ENCODE measurements at places on chromosomes 1 and 21.
A peak's percentile ranks its signal among the peaks of the same experiment; 100 is the strongest.

- no peak for DNase-seq
Measured at GRCh38 chr1:247448107-247448791, 9.7 kb downstream of the OR2B11 start.

GRCh38 chr1:12001996-12002493 is 17.3 kb upstream of the MIIP start:
- no peak for DNase-seq

- DNase-seq, result no peak
Measured at GRCh38 chr1:16326833-16327404, 25.4 kb downstream of the FBXO42 start.

DNA sequence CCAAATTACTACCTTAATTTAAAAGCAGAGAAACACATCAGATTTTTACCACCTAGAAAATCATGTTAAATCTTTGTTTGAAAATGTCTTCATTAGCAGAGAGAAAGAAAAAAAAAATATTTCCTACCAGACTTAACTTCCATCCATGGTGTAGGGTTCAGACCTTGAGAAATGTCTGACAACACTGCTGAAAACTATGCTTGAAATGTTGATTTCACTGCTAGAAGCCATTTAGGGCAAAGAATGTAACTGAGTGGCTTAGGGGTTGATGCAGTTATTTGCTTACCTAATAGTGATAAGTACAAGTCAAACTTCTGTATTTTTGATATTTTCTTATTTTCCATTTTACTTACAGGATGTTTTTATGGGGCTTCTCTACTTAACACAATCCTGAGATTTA is 495.6 kb upstream of the NEGR1 start:
- DNase-seq, result no peak

- no peak for DNase-seq
Measured at GRCh38 chr1:94949681-94950661, 23.1 kb upstream of the CNN3 start.

DNA sequence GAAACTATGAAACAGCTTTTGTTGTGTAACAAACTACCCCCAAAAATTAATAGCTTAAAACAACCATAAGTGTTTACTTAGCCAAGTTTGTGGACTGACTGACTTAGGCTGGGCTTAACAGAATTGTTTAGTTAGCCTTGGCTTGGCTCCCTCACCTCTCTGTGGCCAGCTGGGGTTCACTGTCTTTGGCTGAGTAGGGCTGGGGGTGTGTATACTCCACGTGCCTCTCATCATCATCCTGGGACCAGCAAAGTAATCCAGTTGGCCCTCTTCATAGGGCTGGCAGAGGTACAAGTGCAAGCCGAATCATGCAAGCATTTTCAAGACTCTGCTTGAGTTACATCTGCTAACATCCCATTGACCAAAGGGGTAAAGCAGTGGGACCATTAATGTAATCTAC is 252.3 kb downstream of the BRINP2 start:
- no peak for DNase-seq

GRCh38 chr1:241799416-241799815 is 48.6 kb upstream of the EXO1 start:
- DNase-seq, result no peak

DNA sequence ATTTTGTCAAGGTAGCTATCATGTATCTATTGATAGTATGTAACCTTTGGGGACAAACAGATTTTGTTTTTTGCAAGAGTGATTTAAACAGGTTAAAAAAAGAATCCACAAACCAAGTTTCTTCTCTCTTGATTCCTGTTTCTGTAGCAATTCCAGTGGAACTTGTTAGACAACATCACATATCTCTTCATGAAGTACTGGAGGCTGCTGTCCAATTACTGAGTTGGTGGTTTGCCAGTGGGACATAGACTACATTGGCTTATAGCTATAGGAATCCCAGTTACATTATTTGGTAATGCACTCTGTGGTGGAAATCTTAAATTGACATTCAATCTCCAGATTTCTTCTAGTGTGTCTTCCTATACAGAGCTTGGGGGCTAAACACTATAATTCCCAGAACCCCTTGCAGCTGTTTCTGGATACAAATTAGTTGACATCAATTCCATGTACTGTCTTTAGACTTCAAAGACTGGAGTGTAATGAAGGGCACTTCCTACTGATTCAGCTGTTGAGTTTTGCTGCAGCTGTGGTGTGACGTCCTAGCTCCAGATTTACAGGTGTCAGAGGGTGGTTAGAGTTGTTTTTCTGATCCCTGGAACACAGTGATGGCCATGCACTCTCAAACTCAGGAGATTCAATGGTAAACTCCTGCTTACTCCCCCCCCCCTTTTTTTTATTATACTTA is 29.4 kb upstream of the GCLM start:
- DNase-seq, result no peak

GRCh38 chr1:11214698-11215380 is 25.7 kb downstream of the ANGPTL7 start:
- no peak for DNase-seq

- DNase-seq, result no peak
Measured at GRCh38 chr1:159965263-159965662, 11.2 kb upstream of the SLAMF9 start.

DNA sequence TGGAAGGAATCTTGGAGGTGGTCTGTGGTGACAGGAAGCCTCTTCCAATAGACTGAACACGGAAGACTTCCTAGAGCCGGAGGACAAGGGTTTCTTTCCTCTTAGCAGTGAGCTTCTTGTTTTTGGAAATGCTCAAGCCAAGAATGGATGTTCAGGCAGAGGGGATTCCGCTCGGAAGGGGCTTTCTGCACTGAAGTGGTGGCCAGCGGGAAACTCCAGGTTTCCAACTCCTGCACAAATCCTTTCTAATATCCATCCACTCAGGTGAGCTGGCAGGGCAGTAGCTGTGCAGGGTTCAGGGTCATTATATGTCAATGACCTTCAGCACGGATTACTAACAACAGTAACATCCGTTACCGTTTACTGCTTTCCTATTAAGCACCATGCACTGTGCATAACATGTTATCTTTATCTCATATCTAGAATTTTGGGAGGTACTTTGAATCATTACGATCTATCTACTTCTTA is 573 bp upstream of the CPT2 start:
- DNase-seq, result peak; percentile 45

DNA sequence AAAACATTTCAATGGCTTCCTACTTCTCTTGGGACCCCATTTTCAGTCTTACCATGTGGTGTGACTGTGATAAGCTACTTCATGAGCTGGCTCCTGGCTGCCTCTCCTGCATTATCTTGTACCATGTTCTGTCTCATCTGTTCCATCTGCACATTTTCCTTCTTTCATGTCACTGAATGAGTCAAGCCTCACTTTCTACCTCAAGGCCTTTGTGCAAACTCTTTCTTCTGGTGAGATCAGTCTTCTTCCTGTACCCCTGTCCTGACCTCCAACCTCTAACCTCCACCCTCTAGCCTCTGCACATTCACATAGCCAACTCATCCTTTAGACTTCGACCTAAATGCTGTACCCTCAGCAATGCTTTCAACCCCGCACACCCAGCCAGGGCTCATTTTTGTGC is 9.6 kb upstream of the FAM78B start:
- no peak for DNase-seq

- DNase-seq, result no peak
Measured at GRCh38 chr1:241323514-241324195, 33.4 kb downstream of the RGS7 start.

DNA sequence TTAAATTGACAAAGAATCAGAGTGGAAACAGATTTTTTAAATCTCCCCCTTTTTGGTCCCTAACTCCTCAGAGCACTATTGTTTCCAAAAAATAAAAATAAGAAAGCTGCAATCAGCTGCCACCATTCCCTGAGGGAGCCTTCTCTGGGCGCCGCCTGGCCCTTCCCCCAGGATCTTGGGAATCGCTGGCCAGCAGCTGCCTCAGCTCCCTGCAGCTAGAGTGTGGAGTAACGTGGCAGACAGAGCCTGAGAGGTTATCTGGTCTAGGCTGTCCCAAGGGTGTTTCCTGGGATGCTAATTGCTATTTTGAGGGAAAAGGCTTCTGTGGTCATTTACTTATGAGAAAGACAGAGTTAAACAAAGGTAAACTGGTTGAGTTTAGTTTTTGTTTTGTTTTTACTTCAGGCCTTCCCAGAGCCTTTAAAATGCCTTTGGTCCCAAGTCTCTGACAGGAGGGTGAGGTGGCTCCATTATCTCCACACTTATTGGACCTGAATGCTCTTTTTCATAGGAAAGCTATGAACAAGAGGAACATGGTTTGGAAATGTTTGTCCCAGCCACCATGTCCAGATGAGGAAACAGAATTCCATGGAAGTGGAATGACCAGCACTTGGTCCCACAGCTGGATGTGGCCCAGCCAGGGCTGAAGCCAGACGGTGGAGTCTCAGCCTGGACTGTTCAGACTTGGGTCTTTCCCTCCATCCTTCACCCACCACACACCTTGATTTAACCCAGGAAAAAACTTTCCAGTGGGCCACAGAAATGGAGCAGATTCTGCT is 14.1 kb upstream of the KIAA1614 start:
- DNase-seq, result no peak

DNA sequence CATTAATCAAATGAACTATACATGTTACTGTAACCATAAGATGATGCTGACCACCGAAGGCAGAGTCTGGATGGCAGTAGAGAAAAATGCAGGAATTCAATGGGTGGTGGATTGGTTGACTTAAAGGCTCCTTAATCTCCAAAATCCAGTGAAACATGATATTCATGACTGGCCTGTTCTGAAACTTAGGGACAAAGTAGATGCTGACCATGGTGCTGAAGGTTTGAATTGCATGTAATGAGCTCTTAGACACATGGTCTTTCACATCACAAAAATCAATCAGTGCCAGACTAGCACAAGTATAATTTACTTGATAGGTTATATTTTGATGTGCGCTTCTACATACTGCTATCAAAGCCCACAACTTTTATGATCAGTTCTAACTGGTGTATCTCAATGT is 30.9 kb upstream of the NTMT2 start:
- DNase-seq, result no peak

- DNase-seq, result no peak
Measured at GRCh38 chr1:216210081-216210480, 213.2 kb downstream of the USH2A start.

DNA sequence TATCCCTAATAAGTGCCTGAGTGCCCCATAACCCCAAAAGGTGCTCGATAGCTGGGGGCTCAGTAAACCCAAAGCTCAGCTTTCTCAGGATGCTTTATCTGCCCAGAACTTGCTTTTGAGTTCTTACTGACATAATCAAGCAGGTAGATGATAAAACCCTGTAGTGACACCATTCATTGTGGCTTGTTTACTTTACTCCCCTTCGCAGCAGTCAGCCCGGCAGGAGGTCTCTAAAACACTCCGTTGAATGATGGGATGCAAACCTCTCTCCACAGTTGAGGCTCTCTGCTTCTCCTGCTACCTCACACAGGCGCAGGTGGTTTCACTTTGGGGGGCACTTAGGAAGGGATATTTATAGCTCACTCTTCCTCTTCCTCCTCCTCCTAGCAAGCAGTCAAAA is 349.4 kb downstream of the HLX start:
- DNase-seq, result no peak

DNA sequence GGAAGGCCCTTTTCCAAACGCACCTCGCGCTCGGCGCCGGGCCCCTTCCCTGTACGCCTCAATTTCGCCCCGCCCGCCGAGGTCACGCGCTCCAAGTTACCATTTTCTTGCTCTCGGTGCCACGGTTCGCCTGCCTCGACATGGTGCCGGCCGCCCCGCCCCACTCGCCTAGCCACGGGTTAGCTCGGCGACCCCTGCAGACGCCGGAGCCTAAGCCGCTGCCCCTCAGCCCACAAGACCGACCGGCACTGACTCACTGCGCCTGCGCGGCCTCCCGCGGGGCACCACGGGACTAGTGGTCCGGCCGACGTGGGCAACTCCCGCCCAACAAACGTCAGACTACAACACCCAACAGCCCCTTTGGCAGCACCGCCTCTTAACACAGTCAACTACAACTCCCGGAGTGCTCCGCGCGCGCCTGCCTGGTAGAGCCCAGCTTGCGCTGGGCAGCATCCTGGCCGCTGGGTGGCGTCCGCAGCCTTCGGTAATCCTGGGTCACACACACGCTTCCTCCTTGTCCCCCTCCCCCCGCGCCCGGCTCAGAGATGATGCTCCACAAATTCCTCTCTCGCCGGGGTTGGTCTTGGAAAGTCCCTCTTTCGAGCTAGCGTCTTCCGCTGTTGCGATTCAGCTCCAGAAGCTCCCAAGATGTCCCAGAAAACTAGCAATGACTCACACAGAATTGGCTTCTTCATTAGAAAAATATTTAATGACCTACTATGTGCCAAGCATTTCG is at the start of gene TRAPPC3:
TSS of gene TRAPPC3 (minus strand) at position 250 of the 736 bp plus-strand sequence. CDS start at position 142, 108 bp downstream.
- DNase-seq, result peak; percentile 100

DNA sequence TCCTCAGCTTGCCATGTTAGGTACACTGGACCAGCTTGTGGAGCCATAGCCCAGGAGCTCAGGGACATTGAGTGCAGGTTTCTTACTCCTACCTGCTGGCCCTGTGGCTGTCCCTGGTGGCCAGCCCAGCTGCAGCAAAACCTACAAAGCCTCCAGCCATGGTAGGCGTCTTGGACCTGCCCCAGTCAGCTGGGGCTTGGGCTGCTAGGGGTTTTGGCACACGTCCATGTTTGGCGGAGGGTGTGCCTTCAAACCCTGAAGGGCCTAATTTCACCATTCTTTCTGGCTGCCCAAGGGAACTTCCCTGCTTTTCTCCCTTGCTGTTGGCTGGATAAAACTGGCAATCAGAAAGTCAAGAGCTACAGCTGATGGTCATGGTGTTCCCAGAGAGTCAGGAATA is 25.4 kb downstream of the HMGCS2 start:
- no peak for DNase-seq

DNA sequence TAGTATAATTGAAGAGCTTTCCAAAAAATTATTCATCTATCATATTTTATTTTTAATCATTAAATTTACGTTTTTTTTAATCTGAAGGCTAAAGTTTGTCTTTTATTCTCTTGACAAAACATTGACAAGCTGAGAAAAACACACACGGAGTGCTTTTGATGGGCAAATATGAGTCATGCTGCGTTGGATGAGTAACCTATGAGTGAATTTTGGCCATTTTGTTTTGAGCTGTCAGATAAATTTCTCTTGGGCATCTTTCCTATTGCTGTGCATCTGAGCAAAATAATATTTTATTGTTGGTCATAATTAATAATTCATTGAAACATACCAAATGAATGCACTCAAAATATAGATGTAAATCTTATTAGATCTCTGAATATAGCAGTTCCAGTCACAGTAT is 1144.1 kb upstream of the ADGRL2 start:
- DNase-seq, result no peak

DNA sequence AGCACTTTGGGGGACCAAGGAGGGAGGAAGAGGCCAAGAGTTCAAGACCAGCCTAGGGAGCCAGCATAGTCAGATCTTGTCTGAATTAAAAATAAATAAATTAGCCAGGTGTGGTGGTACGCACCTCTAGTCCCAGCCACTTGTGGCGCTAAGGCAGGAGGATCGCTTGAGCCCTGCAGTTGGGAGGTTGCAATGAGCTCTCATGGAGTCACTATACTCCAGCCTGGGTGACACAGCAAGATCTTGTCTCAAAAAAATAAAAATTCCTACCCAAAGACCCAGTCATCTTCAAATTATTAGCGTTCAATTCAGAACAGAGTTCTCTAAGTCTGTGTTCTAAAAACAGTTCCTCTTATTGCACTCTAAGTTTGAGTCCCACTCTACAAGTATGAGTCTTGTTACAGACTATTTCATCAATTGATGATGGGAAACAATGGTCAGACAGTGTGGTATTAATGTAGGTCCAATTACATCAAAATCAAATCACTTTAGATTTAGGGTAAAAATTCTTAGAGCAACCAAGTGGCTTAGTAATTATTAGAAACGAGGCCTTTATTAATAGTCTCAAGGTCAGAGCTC is 6.9 kb downstream of the FOXJ3 start:
- DNase-seq, result no peak

Measured in suprapubic skin (tissue), 4 donors.